Vagina (tissue), 2 donors: ENCODE measurements at places on chromosomes 4 and X.

DNA sequence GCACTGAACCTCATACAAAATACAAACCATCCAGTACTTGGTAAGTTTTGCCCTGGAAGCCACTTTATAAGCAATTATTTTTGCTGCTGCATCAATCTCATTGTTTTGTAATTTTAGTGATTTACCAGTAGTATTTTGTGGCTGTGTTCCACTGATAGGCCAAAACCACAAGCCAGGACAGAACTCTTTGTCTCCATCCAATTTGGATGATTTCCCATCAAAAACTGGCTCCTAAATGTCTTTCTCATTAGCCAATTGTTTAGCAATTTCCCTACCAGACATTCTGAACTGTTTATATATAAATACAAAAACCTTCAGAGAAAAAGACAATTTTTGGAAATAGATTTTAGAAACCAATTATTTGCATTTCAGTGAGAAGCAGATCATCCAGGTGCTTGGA is 4.4 kb downstream of the GSPT2 start:
- DNase-seq: no peak

DNA sequence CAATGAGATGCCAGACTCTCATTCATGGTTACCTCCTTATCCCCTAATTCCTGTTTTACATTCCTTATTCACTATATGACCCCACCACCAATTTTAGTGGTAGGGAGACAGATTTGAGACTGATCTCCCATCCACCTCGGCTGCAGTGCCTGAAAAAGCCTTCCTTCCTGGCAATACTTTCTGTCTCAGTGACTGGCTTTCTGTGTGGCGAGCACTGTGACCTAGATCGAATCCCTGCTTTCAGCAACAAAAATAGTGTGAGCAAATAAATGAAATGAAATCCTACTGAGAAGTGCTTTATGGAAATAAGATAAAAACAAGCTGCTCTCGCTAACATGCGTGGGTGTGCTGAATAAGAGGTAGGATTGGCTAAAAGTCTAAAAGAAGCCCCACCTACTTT is 165.3 kb downstream of the GPM6A start:
- no peak for DNase-seq

DNA sequence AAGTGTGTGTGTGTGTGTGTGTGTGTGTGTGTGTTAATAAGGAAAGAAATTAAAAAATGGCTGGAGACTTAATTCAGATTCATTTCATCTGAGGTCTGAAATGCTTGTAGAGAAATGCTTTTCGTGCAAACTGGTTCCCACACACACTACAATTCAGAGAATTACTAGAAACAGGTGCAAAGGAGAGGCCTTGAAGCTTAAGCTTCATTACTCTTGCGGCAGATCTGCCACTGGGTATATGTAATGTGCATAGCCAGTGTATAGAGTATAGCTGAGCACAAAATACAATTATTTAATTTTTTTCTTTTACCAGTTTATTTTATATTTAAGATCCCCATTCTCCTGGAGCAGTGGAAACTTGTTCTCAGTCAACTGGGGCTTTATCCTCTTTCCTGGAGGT is 31.8 kb upstream of the MAGEB10 start:
- DNase-seq: no peak

GRCh38 chr4:151198748-151199147 is 78.2 kb upstream of the PRSS48 start:
- no peak for DNase-seq
